H1 (cell line): ENCODE measurements at places on chromosomes 3 and 15. TPM values are rescaled to one million over a fixed set of nuclear protein-coding genes. Genes with fewer than 3 reads are reported as not detected.

The UBA7 gene
- 0.34 and 1.9 TPM in 2 replicates for total RNA-seq

The FBXL22 gene
- 0.47 and 0.54 TPM in 2 replicates for total RNA-seq

The ITPKA gene
- total RNA-seq = 0.67 and 0.99 TPM in 2 replicates

- H3K27ac ChIP-seq = no peak overlapping the region
- no peaks in the 10 kb centered on the region for H3K4me1 ChIP-seq
- no peak for DNase-seq
- H3K4me3 ChIP-seq = no peak overlapping the region
Observed at GRCh38 chr15:58506064-58506490, 74.3 kb downstream of the LIPC start.

GRCh38 chr3:170467007-170467406 lies 48.3 kb downstream of the CLDN11 start:
- no peak for DNase-seq
- H3K4me3 ChIP-seq = no peak overlapping the region
- peaks cover 9% of the 10 kb centered on the region; the same call in 1 of the 2 replicates for H3K4me1 ChIP-seq
- no peaks in the 10 kb centered on the region for H3K36me3 ChIP-seq
- no peak overlapping the region for H3K27ac ChIP-seq
- no peaks in the 10 kb centered on the region for H3K27me3 ChIP-seq

DNA sequence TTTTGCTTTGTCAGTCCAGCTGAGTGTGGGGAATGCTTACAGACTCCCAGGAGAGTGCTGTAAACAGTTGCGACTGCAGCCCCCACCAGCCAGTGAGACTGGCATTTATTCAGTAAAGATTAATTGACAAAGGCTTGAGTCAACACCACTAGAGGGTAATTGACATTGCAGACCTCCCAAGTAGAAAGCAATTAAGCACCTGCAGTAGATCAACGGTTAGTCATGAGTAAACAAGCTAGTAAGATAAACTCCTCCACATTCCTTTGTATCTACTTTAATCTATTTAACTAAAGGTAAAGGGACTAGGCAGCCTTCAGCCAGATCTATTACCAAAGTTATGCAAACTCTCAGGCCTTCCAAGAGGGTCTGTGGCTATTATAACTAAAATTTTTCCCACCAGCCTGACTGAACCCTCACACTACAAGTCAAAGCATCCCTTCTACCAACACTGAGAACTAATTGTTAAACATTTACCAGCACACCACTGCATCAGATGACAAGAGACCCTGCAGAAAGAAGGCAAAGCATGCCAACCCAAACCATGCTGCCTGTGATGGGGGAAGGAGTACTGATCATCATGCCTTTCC lies 30.5 kb upstream of the GALNT15 start:
- H3K27ac ChIP-seq = no peak overlapping the region
- DNase-seq = no peak
- H3K4me1 ChIP-seq = no peaks in the 10 kb centered on the region

- DNase-seq = no peak
- H3K27me3 ChIP-seq = no peaks in the 10 kb centered on the region
- H3K4me1 ChIP-seq = no peaks in the 10 kb centered on the region
- H3K27ac ChIP-seq = no peak overlapping the region
Observed at GRCh38 chr3:69784954-69785514, 45.8 kb downstream of the MITF start.
